ENCODE measurements at places on chromosomes 13 and 19. TPM values are rescaled to one million over a fixed set of nuclear protein-coding genes. Genes with fewer than 3 reads are reported as not detected.

Gene PRR20B
- not detected for total RNA-seq

Gene MCEMP1
- not detected for total RNA-seq

Gene KLK3
- total RNA-seq = not detected

Gene MVB12A
- 29.3 TPM for total RNA-seq

Gene FOSB
- 10.7 TPM for total RNA-seq

Gene ATP12A
- total RNA-seq = not detected

Gene CTXN1
- 20.6 TPM for total RNA-seq

Gene RGCC
- 12.0 TPM for total RNA-seq

Gene FEM1A
- 5.2 TPM for total RNA-seq

Gene FRY
- total RNA-seq = 0.09 TPM

Gene TNFSF13B
- total RNA-seq = 0.14 TPM

Gene ZNF414
- 21.3 TPM for total RNA-seq

Gene DMPK
- total RNA-seq = 42.0 TPM

Gene ETFB
- total RNA-seq = 234 TPM

Gene SPTBN4
- 0.76 TPM for total RNA-seq

Gene ZNF667
- total RNA-seq = not detected

Gene DKKL1
- 0.33 TPM for total RNA-seq

Gene RETN
- not detected for total RNA-seq

Gene CACNA1A
- 0.03 TPM for total RNA-seq

Gene NBEA
- 2.0 TPM for total RNA-seq

Gene CAMSAP3
- total RNA-seq = 4.1 TPM

Gene KCNN4
- 55.5 TPM for total RNA-seq

Gene RNF17
- not detected for total RNA-seq

Gene LSM7
- total RNA-seq = 123 TPM

Gene EXOC3L2
- total RNA-seq = 2.5 TPM

Gene ZNF546
- 2.2 TPM for total RNA-seq

Gene SOX1
- not detected for total RNA-seq

Gene THSD8
- 10.3 TPM for total RNA-seq

Gene PALM
- total RNA-seq = 15.8 TPM

Gene FXYD1
- total RNA-seq = 0.33 TPM

Gene CEACAM7
- 0.03 TPM for total RNA-seq

Gene TUBB4A
- 6.0 TPM for total RNA-seq

Gene STOML3
- total RNA-seq = not detected

Gene CCDC169
- 0.22 TPM for total RNA-seq

Gene CGB2
- not detected for total RNA-seq

Gene ZNF724
- 0.83 TPM for total RNA-seq

Gene ACP5
- total RNA-seq = 0.15 TPM

Gene ACER1
- total RNA-seq = not detected

Gene ADM5
- total RNA-seq = 3.1 TPM

Gene PLIN4
- 0.10 TPM for total RNA-seq

Gene ZNF225
- total RNA-seq = 3.0 TPM

Gene INAFM1
- total RNA-seq = 3.6 TPM

Gene TDRD12
- total RNA-seq = 0.23 TPM

Gene RAX2
- not detected for total RNA-seq

Gene PSG11
- total RNA-seq = not detected

Gene LYL1
- total RNA-seq = 0.71 TPM

Gene CDC16
- total RNA-seq = 38.6 TPM

Gene NLRP4
- not detected for total RNA-seq

Gene ZNF534
- not detected for total RNA-seq

Gene RNF113B
- not detected for total RNA-seq

Gene FARP1
- 15.1 TPM for total RNA-seq

Gene ZNF98
- total RNA-seq = not detected

Gene PODNL1
- total RNA-seq = 1.3 TPM

Gene PALM3
- 2.1 TPM for total RNA-seq

Gene GJA3
- total RNA-seq = 1.2 TPM

Gene POU2F2
- total RNA-seq = 0.43 TPM

Gene TMC4
- 1.1 TPM for total RNA-seq
